ENCODE measurements at places on chromosomes 7 and 10.
A peak's percentile ranks its signal among the peaks of the same experiment; 100 is the strongest.

DNA sequence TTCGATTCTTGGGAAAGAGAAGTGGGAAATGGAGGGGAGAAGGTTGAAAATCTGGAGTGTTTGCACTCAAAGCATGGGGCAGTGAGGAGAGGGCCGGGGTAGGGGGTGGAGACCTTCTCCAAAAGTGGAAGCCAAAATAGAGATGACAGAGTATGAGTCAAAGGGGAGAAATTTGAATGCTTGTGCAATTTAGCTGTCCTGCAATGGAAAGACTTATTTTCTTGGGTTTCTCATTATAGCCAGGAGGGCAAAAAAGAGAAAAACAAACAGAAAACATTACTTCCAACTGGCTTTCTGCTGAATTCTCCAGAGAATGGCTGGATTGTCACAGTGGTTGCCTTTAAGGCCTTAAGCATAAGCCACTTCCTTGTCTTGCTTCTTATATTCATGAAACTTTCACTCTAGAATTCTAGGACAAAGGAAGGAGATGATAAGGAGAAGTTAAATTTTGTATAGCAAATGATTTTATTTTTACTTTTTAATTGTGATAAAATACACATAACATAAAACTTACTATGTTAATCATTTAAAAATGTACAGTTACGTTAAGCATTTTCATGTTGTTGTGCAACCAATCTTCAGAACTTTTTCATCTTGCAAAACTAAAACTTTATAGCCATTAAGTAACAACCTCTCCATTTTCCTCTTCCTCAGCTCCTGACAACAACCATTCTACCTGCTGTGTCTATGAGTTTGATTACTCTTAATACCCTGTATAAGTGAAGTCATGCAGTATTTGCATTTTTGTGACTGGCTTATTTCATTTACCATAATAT, 100.2 kb downstream of the GPR85 start:
- DNase-seq, result no peak

GRCh38 chr10:11397077-11397965, 214.1 kb downstream of the USP6NL start:
- DNase-seq, result no peak

DNA sequence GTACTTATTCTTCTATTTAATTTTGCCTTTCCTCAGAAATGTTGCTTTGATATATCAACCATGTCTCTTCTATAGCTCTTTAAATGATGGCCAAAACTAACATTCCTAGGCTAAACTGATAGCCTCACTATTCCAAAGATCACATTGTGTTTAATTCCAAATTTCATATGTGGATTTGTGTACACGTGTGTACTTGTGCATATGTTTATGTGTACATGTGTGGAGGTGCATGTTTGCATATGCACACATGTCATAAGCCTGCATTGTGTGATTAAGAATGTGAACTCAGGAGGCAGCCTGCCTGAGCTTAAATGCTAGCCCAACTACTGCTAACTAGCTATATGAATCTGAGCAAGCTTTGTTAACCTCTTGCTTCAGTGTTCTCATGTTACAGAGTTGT, 426.5 kb downstream of the GFRA1 start:
- DNase-seq, result no peak

DNA sequence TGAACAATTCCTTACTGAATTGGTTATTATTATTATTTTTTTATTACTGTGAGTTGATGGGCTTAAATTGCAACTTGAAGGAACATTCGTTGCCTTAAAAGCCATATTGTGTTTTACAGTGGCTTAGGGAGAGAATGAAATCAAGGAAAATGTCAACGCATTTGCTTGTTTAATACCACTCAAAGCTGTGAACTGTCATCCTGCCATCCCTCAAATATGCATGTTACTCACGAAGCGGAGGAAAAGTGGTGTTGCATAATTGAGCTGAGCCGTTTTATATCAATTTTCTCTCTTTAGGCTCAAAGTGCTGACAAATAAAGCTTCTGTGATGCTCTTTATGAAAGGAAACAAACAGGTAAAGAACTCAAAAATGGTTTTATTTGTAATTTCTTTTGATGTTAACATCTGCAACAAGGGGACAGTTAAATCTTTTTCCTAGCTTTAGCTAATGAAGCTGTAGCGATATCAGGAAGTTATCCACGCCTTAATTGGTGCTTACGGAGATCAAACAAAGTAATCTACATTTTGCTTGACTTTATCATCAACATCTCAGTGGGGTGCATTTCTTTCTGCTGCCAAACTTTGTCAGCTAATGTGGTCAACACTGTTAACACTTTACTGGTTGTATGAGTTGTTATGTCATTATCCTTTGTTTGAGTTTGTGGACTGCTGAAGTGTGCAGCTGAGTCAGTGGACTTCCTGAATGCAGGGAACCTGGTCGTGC, 33.1 kb downstream of the GLRX3 start:
- DNase-seq, result peak; percentile 45

DNA sequence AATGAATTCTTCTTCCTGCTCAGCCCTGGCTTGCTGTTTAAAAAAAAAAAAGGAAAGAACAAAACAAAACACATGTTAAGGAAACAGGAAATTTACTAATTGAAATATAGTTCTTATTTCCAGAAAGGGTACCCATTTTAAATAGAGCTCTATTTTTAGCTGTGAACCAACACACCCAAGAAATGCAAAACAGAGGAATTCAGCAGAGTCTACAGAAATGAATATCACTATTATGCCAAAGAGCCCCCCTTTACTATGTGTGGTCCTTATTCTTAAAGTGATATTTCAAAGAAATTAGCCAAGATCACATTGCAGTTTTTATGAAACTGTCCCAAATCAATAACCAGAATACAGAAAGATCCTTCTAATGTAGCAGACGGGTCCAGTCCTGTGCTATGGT, 53.7 kb downstream of the CCDC6 start:
- DNase-seq, result no peak

Measured in activated CD4-positive, alpha-beta T cell treated with anti-CD3 and anti-CD28 coated beads, Interleukin-2, Interleukin-4, amounts not matched to agents 100 ng/mL and 50 ng/mL, durations not matched to agents 16 hours and 8 hours (primary cell).